Cardiac septum (tissue), 1 donor: ENCODE measurements at places on chromosomes 12 and 14. TPM values are rescaled to one million over a fixed set of nuclear protein-coding genes. Genes with fewer than 3 reads are reported as not detected.

DNA sequence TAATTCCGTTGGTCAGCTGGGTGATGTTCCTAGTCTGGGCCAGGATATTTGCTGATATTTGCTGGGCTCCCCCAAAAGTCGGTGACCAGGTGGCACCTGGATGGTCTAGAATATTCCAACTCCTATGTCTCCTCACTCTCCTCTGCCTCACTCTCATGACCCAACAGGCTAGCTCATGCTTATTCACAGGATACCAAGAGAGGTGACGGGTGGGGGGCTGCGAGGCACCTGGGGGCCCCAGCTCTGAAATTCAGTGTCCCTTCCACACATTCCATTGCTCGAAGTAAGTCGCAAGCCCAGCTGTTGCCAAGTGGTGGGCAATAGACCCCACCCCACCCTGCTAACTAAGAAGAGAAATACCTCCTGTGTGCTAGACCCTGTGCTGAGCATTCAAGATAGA is 67.7 kb downstream of the C14orf132 start:
- DNase-seq = peak; percentile 39

DNA sequence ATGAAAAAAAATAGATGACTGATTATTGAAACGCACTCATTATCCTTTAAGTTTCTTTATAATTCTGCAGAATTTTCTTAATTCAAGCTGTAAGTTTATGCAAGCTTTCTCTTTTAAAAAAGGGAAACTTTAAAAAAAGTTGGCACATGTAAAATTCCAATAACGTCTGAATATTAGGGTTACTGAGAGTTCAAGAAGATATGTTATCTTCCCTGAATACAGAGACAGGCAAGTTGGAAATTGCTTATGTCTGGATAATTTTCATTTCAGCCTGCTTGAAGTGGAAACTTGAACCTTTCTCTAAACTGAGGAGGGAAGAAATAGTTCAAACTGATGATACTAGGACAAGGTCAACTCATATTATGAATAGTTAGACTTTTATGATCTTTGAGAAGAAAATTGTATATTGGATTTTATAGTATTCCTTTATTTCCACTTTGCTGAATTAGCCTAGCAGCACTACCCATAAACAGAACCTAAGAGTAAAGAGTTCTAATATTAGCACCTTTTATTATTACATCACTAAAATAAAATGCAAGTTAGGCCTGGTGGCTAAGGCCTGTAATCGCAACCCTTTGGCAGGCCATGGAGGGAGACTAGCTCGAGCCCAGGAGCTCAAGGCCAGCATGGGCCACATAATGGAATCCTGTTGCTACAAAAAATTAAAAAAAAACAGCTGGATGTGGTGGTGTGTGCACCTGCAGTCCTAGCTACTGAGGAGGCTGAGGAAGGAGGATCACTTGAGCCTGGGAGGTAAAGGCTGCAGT is 288.0 kb downstream of the TRHDE start:
- no peak for DNase-seq

DNA sequence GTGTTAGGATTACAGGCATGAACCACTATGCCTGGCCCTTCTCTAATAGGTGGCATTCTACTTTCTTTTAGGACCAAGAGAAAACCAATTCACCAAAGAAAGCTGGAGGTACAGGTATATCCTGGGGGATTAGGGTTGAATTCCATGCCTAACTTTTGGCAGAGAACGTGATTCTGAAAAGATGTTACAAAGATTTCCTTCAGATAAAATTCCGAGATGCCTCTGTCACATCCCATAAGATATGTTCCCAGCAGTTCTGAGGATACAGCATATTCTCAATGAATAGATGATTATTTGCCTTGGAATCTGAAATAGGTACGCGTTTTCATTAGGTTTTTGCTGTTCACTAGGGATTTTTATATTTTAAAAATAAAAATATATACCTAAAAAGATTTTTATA is 111.9 kb upstream of the KRAS start:
- no peak for DNase-seq

GRCh38 chr12:81668475-81668874 is 90.7 kb downstream of the PPFIA2 start:
- DNase-seq = no peak

- DNase-seq = no peak
Observed at GRCh38 chr12:72753571-72753970, 481.4 kb downstream of the TRHDE start.

DNA sequence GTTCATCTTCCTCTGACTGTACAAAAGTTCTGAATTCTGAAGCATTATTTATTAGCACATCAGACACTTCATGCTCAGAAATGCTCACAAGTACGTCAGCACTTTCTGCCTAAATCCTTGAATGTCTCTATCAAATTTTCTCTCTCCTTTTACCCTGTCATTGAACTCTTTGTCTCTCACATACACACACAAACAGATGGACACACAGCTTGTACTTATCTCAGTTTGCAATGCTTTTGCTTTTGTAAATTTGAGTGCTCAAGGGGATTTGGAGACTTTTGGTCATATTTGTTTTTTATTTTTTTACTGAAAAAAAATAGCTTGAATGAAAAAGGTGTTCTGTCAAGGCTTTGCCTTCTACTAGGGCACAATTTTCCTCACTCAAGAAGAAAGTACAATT is 64.2 kb upstream of the PDZRN4 start:
- no peak for DNase-seq

- no peak for DNase-seq
Observed at GRCh38 chr12:42364692-42365091, 38.7 kb downstream of the PPHLN1 start.

- DNase-seq = no peak
Observed at GRCh38 chr12:89166525-89166934, 185.8 kb downstream of the DUSP6 start.

GRCh38 chr14:86543521-86543920 is 1013.6 kb downstream of the FLRT2 start:
- DNase-seq = no peak

- DNase-seq = no peak
Observed at GRCh38 chr12:27515671-27516070, 8.3 kb upstream of the PPFIBP1 start.

GRCh38 chr14:29339494-29340172 is 573.0 kb downstream of the FOXG1 start:
- no peak for DNase-seq

DNA sequence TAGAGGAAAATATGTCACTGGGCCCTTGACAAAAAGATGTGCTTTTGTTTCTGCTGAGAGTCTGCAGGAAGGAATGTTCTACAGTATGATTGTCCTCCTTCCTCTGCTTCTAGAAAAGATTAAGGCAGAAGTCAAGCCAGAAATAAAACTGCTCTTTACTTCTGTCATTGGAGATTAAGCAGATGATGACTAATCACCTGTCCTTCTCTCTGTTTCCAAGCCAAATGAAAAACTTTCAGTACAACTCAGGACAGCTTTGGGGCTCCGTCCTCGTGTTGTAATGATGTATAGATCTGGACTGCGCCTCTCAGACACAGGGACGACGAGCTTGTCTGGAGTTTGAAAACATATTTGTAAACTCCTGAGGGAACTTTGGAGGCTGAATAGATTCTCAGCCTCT is 159.3 kb downstream of the DYRK2 start:
- DNase-seq = no peak

DNA sequence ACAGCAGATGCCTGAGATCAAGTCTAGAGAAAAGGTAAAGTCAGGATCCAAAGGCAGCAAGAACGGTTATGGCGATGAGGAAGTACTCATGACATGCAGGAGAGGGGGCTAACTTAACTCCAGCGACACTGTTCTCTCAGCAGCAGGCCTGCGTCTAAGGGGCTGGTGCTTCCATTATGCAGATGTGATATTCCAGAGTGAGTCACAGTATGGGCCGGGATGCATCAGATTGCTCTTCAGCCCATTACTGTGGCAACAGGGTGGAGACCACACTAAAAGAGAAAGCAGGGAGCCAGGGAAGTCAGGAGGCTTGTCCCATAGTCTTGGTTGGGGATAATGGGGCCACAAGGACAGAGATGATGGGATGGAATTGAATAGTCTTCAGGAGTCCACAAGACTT is 151.8 kb upstream of the NTF3 start:
- DNase-seq = no peak

DNA sequence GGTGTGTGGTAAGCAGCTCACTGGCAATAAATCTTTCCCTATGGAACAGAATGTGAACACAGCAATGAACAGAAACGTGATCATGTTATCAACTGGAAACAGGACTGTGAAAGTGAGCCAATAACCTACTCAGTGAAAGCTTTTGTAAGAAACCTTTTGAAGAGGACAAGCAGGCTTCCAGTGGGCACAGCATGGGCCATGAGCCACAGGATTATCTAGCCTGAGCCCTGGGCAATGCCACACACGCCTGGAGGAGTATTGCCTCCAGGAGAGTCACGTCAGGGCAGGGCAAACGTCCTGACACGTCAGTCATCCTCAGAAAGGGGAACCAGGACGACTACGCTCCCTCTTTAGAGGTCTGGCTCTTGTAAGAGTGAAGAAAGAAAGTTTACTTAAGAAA is 32.3 kb downstream of the NRDE2 start:
- DNase-seq = peak; percentile 81

DNA sequence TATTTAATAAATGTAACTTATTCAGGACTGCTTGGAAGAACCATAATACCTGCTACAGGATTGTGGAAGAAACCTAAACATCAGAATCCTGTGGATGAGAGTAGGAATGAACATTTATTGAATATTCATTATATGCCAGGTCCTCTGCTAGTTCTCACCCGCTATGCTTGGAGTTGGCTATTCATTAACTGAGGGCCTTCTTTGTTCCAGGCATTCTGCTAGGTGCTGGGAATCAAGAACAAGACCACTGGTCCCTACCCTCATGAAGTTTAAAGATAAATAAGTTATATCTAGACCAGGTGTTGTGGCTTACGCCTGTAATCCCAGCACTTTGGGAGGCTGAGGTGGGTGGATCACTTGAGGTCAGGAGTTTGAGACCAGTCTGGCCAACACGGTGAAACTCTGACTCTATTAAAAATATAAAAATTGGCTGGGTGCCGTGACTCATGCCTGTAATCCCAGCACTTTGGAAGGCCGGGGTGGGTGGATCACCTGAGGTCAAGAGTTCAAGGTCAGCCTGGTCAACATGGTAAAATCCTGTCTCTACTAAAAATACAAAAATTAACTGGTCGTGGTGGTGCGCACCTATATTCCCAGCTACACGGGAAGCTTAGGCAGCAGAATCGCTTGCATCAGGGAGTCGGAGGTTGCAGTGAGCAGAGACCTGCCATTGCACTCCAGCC is 3.8 kb upstream of the TULP3 start:
- no peak for DNase-seq

DNA sequence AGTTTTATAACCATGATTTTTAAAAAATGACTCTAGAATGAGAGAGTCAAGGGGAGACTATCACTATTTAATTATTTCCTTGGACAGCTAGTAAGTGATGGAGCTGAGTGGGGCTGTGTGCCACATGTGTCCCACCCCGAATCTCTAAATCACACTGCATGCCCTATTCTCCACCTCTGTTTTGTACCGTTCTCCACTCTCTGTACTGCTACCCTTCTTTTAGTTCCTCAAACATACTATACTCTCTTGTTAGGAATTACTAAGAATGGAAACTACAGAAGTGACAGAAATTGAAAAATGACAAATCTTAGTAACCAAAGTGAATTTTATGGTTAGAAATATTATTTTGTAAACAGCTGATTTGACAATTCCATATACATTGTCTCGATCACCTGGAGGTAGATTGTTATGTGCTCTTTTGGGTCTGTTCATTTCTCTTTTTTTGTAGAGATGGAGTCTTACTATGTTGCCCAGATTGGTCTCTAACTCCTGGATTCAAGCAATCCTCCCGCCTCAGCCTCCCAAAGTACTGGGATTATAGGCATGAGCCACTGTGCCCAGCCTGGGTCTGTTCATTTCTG is 35.9 kb downstream of the SLC11A2 start:
- no peak for DNase-seq

- DNase-seq = no peak
Observed at GRCh38 chr14:28896337-28896736, 129.8 kb downstream of the FOXG1 start.

KCNMB4 gene
- total RNA-seq = 1.6 TPM

KRT86 gene
- not detected for total RNA-seq

TBX5 gene
- total RNA-seq = 34.6 TPM

RD3L gene
- total RNA-seq = 13.1 TPM

DHRS2 gene
- 0.27 TPM for total RNA-seq

SLCO1B1 gene
- total RNA-seq = 0.24 TPM

TTLL5 gene
- total RNA-seq = 17.5 TPM

KRT8 gene
- total RNA-seq = 82.2 TPM

OASL gene
- 0.27 TPM for total RNA-seq

ITPR2 gene
- total RNA-seq = 20.9 TPM

SCARB1 gene
- 8.6 TPM for total RNA-seq

DDIT3 gene
- 24.0 TPM for total RNA-seq

LBHD2 gene
- total RNA-seq = not detected
